ENCODE measurements at places on chromosomes 12 and 14. TPM values are rescaled to one million over a fixed set of nuclear protein-coding genes. Genes with fewer than 3 reads are reported as not detected.

- no peak for DNase-seq
Observed at GRCh38 chr12:57726884-57727757, 11.4 kb downstream of the AGAP2 start.

DNA sequence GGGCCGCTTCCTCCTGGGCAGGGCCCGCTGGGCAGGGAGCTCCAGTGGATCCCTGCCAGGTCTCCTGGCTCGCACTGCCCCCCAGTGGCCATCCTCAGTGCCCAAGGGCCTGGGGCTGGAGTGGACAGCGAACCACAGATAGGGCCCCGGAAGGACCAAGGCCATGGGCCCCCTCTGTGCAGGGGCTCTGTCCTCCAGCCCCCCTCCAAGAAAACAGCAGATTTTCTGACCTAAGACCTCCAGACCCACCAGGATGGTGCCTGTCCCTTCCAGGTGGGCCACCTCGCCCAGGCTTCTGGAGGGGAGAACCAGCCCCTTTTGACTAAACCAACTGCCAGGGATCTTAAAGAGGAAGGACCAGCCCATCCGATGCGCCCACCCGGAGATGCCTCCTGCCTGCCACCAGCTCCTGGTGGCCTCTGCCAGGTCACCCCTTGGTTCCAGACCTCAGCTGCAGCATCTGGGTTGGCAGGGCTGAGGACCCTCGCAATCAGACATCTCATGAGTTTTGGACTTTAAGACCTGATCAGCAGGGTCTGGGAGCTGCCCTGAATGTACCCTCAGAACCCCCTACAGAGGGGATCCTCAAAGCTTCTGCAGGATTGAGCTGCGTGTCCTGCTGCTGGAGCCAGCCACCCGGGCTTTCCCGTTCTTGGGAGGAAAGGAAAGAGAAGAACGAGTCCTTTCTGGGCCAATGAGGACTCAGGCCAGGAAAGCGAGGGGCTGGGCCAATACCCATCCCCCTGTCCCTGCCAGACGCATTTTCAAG lies 325.8 kb upstream of the DIO3 start:
- peak; percentile 4 for DNase-seq

- DNase-seq: peak; percentile 7
Observed at GRCh38 chr12:69879007-69879960, 54.3 kb downstream of the MYRFL start.

DNA sequence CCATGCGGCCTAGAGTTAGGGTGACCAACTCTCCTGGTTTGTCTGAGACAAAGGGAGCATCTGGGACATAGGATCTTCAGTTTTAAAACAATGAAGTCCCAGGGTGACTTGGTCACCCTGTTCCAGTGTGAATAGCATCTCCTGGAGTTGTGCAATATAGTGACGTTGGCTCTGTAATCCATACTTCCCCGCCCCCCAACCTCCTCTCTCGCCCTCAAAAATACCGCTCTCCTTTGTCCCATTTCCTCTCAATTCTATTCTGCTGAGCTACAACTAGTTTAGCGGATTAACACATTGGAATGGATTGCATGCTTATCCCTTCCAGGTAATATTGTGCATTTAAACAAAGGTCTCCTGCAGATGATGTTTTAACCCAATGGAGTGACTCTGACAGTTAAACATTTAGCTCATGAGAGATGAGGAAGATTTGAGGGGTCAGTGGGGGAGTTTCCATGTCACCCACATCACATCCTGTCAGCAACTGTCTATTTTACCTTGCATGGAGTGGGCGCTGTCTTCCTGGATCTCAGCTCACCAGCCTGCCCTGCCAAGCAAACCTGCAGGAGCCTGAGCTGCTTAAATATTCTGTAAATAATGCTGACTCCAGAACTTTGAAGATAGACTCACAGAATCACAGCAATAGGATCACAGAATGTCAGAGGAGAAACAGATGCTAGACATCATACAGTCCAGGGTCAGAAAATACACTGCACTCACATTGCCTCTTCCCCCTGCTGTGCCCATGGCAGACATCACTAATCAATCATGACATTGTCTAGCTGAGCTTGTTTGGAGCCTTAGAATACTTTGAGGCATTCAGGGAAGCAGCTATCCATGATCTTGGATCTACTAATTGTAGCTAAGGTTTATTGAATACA lies 43.0 kb downstream of the MAP1LC3B2 start:
- no peak for DNase-seq

DNA sequence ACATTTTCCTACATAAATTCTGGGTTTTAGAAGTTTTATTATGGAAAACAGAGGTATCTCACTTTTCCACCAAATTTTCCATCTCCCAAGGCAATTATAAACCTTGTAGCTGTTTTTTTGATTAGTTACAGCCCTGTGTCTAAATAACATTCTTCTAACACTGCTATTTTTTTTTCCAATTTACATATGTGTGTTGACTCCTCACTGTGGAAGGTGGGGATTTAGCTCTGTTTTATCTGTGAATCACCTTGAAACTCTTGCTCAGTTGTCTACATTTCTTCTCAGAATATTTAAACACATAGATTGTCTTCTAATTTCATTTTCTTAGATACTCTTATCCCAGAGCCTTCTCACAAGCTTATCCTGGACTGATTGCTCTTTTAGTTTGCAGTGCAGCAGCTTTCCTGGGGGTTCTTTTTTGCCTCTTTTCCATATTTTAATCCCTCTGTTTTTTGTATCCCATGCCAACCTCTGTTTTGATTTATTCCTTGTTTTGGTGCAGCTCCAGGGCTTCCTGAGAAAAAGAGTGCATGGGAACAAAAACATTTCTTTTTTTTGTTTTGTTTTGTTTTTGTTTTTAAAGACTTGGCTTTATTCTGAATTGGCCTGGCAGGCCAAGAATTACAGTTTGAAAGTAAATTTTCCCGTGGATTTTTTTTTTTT lies 36.7 kb downstream of the TBC1D15 start:
- DNase-seq: no peak

DNA sequence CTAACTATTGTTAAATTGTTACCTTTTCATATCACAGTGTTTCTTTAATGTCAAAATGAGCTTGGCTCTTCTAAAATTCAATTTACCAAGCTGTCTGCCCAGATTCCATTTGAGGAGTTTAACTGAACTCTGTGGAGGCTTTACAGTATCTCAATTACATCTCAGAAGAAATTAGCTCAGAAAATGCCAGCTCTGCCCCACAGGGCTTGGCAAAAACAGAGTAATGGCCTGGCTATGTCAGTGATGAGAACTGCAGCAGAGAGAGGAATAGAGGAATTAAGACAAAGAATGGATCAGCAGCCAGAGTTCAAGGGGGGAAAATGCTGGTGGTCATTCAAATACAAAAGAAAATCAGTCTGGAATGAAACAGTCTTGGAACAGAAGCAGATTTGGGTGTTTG lies 15.8 kb upstream of the TMTC1 start:
- no peak for DNase-seq

GRCh38 chr14:32073537-32074189 lies 3.4 kb upstream of the ARHGAP5 start:
- DNase-seq: peak; percentile 43

The SLC8A3 gene
- total RNA-seq: not detected

The GDF3 gene
- not detected for total RNA-seq

The SIRT4 gene
- total RNA-seq: 2.3 TPM
